ENCODE measurements at places on chromosomes 11 and 22.

DNA sequence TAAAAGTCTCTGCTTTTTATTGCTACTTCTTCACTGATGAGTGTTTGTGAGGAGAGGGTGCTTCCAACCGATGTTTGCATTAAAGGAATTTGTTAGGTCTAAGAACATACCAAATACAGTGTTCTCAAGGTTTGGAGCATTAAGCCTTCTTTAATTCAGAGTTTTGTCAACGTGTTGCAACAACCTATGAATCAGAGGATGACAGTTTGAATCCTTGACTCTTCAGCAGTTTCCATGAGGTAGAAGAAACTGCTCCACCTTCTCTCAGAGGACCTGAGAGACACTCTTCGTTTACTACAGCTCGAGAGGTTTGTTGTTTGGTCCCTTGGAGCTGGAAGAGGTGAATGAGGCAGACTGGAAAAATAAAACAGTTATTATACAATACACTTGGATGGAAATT is 55.7 kb downstream of the NCAM1 start:
- no peak for DNase-seq

DNA sequence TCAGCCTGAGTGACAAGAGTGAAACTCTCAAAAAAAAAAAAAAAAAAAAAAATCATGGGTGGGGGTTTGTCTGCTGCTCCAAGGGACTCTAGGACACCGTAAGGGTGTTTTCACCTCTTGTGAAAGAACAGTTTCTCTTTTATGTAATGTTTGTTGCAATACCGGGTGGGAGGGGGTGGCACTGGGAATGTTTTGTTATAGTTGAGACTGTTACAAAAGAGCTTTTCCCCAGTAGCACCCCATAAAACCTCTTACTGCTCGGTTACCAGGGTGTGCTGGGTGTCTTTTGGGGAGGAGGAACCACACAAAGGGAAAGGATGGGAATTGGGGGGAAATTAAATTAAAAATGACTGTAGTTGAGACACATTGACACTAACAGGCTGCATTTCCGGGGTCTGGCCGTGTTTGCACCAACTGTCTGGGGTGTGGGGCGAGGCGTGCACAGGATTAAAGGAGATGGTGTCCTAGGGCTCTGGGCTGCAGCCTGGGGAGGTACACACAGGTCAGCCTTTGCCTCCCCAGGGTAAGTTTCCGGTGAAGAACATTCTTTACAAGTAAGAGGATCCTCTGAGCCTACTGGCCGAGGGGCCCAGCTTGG is 1.6 kb downstream of the NFAM1 start:
- DNase-seq, result no peak

DNA sequence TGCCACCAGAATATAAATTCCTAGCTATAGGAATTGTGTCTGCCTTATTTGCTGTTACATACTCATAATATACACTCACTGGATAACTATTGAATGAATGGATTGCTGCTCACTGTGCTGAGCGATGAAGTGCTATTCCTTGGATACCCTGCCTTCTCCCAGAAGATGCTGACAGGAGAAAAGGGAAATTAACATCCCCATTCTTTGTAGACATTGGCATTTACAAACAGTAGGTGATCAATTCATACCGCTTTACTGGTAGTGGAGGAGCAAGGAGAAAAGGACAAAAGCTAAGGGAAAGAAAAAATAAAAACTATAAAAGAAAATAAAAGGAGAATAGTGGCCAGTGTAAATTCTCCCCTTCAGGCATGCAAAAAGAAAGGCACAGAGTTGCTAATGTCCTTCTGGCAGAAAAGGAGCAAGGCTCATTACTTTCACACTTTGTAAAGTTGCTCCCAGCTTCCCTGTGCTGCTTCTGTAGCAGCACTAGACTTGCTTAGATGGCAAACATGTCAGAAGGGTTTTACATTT is 183.0 kb downstream of the LUZP2 start:
- no peak for DNase-seq

- DNase-seq, result no peak
These were observed 422 bp downstream of the DENND6B start for GRCh38 chr22:50326225-50326955.

- no peak for DNase-seq
These were observed 469.9 kb downstream of the GUCY1A2 start for GRCh38 chr11:106548406-106548805.

DNA sequence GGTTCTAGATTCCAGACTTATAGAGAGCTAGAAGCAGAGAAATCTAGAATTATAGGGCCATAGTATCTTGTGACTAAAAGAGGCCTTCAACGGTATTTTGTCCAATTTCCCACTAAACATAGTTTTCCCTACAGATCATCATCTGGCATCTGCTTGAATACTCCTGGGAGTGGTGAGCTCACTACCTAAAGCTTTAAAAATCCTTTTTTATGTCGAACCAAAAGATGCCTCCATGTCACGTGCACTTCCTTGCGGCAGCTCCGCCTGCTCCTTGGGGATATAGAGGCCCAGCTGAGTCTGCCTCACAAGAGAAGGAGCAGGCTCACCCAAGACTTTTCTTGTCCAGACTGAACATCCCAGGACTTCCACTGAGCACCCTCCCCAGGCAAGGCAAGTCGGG is 4.3 kb upstream of the MB start:
- DNase-seq, result no peak

DNA sequence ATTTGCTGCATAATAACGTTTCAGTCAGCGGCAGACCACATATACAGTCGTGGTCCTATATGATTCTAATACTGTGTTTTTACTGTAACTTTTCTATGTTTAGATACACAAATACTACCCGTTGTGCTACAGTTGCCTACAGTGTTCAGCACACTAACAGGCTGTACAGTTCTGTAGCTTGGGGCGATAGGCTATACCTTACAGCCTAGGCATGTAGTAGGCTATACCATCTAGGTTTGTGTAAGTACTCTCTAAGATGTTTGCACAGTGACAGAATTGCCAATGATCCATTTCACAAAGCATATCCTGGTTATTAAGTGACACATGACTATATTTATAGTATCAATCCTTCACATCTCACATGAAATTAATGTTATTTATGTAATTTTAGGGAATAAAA is 78.2 kb downstream of the YAP1 start:
- DNase-seq, result no peak

GRCh38 chr22:24952837-24953383 is 394 bp downstream of the KIAA1671 start:
- DNase-seq, result no peak

- no peak for DNase-seq
These were observed 847 bp downstream of the ME3 start for GRCh38 chr11:86671531-86672006.

- DNase-seq, result no peak
These were observed 65.2 kb downstream of the ZBTB16 start for GRCh38 chr11:114124601-114125144.

DNA sequence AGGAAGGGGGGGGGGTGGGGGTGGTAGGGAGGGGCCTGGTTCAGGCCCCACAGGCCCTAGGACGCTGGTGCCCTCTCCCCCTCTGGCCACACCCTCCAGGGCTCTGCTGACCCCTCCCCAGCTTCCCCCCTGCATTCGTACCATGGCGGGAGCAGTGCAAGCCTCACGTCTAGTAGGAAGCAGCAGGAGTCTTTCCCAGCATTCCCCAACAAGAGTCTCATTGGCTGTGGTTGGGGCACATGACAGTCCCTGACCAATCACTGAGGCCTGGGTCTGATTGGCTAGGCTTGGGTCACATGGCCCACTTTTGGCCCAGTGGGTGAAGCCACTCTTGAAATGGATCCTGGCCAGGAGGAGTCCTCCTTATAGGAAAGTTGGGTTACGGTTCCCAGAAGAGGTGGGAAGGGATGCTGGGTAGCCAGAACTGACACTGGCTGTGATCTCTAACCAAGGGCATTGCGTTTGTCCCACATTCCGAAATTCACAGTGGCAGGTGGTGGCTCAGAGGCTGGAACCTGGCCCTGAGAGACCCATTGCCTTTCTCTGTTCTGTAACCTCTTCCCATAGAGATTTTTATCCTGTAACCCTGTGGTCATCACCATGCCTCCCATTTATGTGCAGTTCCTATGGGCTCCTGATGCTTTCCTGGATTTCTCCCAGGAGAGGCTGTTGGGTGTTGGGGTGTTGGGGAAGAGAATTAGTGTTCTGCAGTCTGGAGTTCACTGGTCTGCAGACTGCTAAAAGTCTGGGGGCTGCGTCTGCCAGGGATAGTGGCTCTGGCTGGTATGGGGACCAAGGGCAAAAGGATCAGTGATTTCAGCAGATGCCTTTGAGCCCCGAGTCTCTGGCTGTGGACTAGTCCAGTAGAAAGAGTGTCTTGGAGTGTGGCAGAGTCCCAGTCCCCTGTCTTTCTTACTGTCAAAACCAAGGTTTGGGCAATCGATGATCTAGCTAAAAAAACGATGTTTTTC is 58.9 kb upstream of the MYEOV start:
- DNase-seq, result no peak

DNA sequence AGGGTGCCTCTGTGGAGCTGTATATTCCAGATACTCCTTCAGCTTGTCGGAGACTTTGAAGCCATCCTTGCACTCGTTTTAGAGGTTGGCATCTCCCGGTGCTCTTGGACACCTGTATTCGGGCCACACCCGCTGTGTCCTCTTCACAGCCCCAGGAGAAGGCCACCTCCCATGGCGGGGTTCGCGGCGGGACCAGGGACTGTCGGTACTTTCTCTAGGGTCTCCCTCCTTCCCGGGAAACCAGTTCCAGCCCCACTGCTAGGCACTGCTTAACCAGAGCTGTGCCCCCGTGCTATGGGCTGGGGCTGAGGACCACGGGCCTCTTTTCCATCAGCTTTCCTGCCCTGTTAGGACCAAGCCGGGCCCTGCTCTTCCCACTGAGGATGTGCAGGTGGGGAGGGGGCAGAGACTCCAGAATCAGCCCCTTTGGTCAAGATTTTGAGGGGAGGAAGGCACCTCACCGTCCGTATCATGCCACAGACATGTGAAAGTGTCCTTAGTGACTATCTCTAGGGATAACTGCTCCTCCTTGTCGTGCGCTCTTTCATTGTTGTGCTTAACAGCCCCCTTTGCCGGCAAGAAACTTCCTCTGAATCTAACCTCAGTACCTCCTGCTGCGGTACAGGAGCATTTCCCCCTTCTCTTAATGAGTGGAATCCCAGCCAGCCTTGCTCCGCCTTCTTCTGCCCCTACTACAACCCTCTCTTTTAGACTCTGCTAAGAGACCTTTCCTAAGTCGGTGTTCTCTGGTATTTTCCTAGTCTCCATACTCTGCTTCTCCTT is 1.2 kb upstream of the B3GAT1 start:
- DNase-seq, result no peak

DNA sequence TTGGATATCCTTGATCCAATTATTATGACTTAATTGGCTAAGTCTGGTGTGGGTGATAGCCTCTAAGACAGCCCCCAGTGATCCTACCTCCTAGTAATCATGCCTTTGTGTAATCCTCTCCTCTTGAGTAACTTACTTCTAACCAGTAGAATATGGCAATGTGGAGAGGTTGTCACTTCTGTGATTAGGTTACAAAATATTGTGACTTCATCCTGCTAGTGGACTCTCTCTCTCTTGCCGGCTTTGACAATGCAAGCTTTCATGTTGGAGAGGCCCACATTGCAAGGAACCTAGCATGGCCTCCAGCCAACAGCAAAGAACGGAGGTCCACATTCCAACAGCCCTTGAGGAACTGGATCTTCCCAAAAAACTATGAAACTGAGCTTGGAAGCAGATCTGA is 19.5 kb downstream of the YPEL4 start:
- no peak for DNase-seq

GRCh38 chr22:36029406-36029755 is 757 bp upstream of the RBFOX2 start:
- no peak for DNase-seq
